ENCODE measurements at places on chromosomes 3 and 15. TPM values are rescaled to one million over a fixed set of nuclear protein-coding genes. Genes with fewer than 3 reads are reported as not detected.

Gene GRM2
- total RNA-seq: 0.18 TPM

- DNase-seq: no peak
These were observed 112.0 kb upstream of the SLC7A14 start for GRCh38 chr3:170697908-170698307.

Gene OCA2
- not detected for total RNA-seq

DNA sequence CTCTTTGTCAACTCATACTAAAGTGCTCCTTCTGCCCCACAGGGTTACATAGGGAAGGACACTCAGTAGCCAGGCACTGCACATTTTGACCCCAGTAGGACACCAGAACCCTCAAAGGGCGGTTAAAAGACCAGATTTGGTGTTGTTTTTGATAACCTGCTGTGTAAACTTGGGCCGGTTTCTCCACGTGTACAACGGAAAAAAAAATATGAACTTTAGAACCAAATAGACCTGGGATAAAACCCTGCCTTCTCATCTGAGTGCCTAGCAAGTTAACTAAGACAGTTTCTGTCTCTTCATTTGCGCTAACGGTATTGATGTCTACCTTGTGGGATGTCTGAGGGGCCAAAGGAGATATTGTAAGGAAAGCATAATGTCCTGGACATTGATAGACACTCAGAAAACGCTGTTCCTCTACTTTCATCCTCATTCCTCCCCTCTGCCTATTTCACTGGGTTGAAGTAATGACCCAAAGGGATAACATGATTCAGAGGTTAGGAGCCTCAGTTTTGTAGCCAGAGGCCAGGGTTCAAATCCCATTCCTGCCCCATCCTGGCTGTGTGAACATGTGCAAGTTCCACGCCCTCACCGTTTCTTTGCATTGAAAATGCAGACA, 155.9 kb upstream of the LPP start:
- no peak for DNase-seq

DNA sequence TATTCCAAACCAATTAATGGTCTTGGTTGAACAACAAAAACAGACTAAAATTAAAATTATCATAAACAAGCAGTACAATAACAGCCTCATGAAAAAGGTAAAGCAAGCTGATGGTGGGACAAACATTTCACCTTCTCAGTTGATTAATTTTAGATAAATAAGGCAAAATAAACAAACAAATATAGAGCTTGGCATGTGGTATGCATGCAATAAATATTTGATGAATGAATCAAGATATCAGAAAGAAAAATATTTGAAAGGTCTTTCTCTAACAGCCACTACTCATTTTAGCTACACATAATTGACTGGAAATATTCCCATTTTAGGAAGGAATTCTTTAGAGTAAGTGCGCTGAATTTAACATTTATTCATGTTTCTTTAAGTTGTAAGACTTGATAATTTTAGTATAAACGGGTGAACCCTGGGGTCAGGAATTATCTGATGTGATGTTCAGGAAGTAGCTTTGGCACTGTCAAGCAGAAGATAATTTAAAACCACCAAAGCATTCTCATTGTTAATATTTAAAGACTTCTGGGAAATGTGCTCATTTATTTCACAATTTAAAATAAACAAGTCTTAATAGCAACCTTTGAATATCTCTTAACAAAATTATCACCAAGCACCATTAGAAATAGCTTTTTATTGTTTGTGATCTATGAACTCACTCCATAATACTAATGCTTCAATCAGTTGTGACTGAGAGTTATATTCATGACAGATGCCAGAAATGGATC, 372.3 kb upstream of the TGFBR2 start:
- no peak for DNase-seq

DNA sequence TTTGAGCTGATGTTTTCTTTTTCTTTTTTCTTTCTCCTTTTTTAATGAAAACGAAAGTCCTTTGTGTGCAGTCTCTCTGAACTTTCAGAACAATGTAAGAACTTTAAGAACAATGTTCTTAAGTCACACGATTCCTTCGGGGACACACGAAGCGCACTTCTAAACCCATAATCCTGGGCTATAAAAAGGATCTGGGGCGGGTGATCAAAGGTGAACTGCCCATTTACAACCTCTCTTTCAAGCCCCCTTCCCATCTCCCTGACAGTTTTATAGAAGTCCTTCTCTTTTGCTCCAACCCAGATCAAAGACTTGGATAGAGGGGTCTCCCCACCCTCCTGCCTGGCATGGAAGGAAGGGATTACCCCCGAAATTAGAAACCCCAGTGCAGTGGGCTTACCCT, 126.8 kb downstream of the BDH1 start:
- no peak for DNase-seq

DNA sequence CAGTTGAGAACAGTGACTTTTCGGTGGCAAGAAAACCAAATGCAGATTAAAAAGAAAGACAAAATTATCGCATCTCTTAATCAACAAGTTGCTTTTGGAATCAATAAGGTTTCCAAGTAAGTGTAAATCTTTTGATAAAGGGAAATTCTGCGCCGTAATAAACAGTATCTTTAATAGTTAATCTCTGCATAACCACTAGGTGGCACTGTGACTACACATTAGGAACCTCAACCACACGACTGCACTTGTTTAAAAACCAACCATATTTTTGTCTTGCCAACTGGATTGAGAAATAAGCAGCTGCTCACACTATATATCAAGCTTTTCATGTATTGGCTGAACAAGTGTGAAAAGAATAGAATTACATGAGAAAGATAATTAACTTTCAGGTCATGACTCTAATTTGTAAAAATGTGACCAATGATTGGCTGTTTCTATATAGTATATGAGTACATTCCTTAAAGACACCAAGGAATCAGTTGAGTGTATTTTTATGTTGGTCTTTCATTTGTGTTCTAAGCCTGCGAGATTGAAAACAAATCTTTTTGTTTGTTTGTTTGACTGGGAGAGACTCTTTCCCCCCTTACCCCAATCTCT, 72.7 kb downstream of the DZIP3 start:
- DNase-seq: peak; percentile 20

GRCh38 chr3:189771842-189772450, 140.8 kb downstream of the TP63 start:
- DNase-seq: no peak

Gene IMPG2
- total RNA-seq: 0.33 TPM

GRCh38 chr3:165513715-165514701, 317.8 kb upstream of the SLITRK3 start:
- no peak for DNase-seq
